Glomerular endothelial cell (primary cell): ENCODE measurements at places on chromosomes 7 and 10. TPM values are rescaled to one million over a fixed set of nuclear protein-coding genes. Genes with fewer than 3 reads are reported as not detected.

DNA sequence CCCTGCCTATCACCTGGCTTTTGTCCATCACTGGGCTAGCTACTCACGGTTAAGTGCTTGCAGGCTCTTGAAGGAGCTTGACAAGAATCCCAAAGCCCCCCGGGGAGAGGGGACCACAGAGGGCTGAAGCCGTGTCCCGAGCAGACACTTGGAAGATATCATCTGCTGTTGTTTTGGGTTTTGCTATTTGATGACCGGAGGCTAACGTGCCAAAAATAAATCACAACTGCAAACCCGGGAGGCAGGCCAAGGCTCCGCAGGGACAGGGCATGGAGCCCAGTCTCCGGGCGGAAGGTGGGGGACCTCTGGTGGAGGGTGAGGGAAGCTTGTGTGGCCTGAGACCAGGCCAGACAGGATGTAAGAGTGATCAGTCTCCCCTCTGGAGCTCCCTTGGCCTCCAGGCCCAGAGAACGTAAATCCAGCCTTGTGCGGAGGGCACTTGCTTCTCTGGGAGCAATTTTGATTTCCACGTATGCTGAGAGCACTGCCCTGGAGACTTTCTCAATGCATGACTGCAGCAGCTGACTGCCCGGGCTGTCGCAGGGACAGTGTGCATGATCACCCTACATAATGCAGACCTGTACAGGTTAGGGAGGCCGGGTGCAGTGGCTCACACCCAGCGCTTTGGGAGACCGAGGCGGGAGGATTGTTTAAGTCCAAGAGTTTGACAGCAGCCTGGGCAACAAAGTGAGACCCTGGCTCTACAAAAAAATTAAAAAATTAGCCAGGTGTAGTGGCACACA lies at the start of gene PHKG1:
Gene PHKG1 (minus strand): TSS at position 164 of the 743 bp plus-strand sequence. CDS start 4,011 bp downstream, outside the sequence.
- DNase-seq: no peak

- DNase-seq: no peak
Observed at GRCh38 chr7:47580175-47580706, 1.7 kb downstream of the TNS3 start.

DNA sequence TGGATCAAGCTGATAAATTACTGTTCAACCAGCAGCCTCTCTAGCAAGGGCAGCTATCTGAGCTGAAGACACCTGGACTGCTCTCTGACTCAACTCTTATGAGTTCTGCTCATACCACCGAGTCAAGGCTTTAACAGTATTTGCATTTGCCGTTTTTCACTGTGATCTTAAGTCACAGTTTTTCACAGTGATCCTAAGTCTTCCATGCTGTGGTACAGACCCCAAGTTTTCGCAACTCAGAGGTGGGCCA lies 31.3 kb downstream of the PIP4K2A start:
- no peak for DNase-seq

Gene PDCD4
- total RNA-seq: 45.5 and 56.6 TPM in 2 replicates

Gene RNF148
- total RNA-seq: 1.2 TPM in 1 of 2 replicates, not detected in the other

Gene MRC1
- 10.6 and 23.8 TPM in 2 replicates for total RNA-seq

Gene TEX47
- total RNA-seq: not detected in 2 replicates

Gene MUC3A
- not detected in 2 replicates for total RNA-seq

DNA sequence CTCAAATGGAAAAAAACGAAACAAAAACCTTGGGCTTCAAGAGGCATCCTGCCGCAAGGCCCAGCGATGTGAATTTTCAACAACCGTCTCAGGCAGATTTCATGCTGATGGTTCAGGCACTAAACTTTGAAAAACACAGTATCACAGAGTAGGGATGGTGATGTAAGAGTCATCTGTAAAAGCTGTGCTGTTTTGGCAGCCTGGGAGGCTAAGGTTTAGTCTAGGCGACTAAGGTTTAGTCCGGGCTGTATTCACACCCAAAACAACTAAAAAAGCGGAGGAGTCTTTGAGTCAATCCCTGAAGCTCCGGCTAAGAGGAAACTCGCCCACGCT lies 420 bp upstream of the MINPP1 start:
- no peak for DNase-seq

DNA sequence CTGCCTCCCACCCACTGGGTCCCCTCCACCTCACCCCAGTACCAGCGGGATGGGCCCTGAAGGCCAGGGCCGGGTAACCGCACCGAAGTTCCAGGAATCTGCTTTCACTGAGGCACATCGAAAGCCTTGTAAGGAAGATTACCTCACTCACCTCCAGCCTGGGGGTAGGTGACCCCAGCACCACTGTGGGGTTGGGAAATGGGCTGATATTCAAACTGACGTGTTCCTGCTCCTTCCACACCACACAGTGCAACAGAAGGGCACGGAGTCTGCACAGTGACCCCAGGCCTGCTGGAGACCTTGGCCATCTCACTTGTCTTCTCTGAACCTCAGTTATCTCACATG lies 29.8 kb downstream of the NPS start:
- DNase-seq: no peak

DNA sequence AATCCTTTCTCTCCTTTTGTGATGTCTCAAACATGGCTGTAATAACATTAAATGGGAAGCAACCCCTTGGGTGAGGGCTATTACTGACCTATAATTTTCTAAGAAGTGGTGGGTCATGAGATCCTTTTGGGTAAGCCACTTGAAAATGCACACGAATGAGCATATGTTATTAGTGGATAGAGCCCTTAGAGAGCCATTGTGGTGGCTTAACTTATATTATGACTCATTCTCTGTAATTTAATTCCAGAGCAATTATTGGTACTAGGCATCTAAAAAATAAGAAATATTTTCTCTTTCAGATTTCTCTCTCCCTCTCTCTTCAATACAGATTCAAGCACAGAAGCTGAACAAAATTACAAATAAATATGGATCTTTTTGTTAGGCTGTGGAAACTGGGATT lies 1177.4 kb upstream of the PHF14 start:
- no peak for DNase-seq

DNA sequence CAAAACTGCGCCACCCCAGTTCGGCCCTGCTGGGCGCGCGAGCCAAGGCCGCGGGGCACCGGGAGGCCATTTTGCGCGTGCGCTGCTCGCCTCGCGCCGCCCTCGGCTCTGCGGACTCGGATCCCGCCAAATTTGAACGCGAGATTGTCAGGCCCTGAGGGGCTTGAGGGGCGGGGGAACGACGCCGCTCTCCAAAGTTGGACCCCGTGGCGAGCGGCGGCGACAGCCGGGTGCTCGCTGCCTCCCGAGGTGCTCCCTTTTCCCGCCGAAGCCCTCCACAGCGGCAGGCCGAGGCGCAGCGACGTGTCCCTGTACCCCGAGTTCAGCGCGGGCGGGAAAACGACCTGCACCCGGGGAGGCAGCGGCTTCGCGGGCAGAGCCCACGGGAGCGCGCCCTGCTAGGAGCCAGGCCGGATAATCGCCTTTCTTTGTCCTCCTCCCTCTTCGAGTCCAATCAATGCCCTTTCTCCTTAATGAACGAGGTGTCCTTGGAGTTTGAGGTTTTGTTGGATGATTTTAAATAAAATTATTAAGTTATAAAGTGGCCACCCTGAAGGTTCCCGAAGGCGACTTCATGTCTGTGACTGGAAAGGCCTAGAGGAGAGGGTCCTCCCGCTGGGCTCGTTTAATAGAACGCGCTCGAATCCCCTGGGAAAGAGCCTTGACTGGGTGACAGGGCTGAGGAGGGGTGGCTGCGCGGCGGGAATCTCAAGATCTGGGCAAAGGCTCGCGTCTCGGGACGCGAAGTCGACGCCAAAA lies 10.7 kb upstream of the SPAG6 start:
- no peak for DNase-seq

- DNase-seq: no peak
Observed at GRCh38 chr10:79581044-79581443, 20.8 kb upstream of the SFTPA2 start.

Gene GNGT1
- total RNA-seq: not detected in 2 replicates
